ENCODE measurements at places on chromosomes 11 and 22.

DNA sequence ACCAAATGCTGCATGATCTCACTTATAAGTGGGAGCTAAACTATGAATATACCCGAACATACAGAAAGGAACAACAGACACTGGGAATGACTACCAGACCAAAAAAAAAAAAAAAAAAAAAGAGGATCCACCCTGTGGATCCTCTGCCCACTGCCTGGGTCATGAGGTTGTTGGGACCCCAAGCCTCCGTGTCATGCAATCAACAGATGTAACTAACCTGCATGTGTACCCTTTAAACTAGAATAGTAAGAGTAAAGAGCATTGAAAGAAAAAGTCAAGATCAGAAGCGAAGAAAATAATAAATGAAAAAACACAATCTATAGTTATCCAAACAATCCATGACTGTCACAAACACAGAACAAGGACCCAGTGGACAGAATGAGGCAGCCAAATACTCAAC is 109.5 kb upstream of the TOP3B start:
- DNase-seq = no peak

GRCh38 chr22:44534335-44534734 is 36.3 kb upstream of the RTL6 start:
- DNase-seq = no peak

DNA sequence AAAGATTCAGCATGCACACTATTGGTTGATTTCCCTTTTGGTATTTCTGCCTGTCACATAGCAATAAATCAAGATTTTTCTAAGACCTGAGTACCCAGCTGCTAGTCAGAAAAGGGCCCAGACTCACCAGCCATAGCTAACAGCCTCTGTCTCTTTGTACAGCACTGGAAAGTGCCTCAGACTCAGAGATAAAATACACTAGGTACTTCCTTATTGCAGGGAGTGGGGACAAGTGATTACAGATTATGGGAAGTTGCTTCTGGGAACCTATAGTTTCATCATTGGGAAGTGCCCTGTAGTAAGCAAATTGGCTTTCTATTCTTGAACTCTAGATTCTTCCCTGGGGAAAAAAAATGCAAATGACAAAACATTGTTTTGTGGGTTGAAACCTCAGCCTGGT is at the start of gene CASP5:
TSS of gene CASP5 (minus strand) at position 166 of the 400 bp plus-strand sequence. CDS start at position 134, 32 bp downstream.
- DNase-seq = no peak

GRCh38 chr11:130553306-130553705 is 104.9 kb downstream of the ADAMTS15 start:
- DNase-seq = no peak

GRCh38 chr11:110679323-110679975 is 32.8 kb downstream of the ARHGAP20 start:
- DNase-seq = no peak

DNA sequence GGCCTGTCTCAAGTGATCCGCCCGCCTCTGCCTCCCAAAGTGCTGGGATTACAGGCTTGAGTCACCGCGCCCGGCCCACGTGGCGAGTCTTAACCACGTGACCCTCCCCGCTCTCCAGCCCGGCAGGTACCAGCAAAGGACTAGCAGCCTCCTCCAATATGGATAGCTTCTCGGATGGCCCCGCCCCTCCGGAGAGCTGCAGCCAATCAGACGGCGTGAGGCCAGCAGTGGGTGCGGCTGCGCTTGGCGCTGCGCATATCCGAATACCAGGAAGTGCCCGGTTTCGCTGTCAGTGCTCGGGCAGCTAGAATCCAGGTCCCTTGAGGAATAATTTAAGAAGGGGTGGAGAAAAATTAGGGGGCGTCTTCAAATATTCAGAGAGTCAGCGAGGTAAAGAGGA is 14.7 kb upstream of the PISD start:
- peak; percentile 86 for DNase-seq

DNA sequence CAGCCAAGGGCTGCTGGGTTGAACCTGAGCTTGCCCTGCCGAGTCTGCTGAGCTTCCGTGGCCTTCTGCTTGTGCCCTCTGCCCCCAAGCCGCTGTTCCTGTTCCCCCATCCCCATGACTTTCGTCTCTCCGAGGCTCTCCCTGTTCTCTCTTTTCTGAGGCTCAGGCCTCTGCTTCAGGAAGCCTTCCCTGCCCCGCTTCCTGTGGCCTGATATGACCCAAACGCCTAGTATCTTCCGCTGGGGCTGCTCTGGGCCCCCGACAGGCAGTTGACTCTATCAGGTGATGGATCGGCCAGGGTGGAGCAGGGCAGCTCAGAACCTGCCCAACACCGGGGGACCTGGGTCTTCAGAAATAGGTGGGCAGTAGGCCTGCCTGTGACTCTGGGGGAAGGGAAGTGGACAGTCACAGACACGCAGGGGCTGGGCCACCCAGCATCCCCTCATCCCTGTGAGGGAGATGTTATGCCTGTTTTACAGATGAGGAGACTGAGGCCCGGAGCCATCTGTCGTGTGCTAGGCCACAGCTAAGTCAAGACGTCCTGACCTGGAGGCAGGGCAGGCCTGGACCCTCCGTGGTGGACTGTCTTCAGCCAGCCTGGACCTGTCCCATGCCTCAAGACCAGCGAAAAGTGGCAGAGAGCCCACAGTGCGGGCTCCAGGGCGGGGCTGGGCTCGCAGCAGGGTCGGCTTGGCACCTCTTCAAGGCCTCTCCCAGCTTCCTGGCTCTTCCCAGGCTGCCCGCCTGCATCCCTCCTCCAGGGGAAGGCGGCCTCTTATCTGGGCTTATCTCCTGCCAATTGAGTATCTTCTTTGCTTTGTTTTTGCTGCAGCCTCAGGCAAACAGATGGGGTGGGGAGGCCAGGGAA is 16.2 kb downstream of the BAD start:
- DNase-seq = no peak

GRCh38 chr11:123479048-123479837 is 49.2 kb downstream of the GRAMD1B start:
- DNase-seq = no peak

DNA sequence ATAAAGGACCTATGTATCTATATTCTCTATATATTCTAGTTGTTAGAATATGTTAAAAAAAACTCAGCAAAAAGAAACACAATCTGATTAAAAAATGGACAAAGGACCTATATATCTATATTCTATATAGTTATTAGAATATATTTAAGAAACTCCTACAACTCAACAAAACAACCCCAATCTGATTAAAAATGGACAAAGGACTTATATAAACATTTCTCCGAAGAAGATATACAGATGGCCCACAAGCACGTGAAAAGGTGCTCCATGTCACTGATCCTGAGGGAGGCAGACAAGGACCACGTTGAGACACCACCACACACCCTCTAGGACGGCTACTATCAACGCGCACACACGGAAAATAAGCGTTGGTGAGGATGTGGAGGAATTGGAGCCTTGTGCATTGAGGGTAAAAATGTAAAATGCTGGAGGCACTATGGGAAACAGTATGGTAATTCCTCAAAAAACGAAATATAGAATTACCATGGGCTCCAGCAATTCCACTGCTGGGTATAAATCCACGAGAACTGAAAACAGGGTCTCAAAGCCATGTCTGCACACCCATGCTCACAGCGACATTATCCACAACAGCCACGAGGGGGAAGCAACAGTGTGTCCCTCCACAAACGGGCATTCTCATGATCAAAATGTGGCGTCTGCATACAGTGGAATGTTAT is 22.7 kb downstream of the YPEL1 start:
- peak; percentile 34 for DNase-seq

- DNase-seq = no peak
Observed at GRCh38 chr11:122207921-122208764, 92.1 kb upstream of the BLID start.

GRCh38 chr11:69429716-69430491 is 51.6 kb upstream of the LINC01488 start:
- no peak for DNase-seq

GRCh38 chr11:101482556-101483124 is 101.2 kb downstream of the TRPC6 start:
- no peak for DNase-seq

GRCh38 chr11:65854161-65854592 is 3.8 kb downstream of the CFL1 start:
- DNase-seq = no peak

DNA sequence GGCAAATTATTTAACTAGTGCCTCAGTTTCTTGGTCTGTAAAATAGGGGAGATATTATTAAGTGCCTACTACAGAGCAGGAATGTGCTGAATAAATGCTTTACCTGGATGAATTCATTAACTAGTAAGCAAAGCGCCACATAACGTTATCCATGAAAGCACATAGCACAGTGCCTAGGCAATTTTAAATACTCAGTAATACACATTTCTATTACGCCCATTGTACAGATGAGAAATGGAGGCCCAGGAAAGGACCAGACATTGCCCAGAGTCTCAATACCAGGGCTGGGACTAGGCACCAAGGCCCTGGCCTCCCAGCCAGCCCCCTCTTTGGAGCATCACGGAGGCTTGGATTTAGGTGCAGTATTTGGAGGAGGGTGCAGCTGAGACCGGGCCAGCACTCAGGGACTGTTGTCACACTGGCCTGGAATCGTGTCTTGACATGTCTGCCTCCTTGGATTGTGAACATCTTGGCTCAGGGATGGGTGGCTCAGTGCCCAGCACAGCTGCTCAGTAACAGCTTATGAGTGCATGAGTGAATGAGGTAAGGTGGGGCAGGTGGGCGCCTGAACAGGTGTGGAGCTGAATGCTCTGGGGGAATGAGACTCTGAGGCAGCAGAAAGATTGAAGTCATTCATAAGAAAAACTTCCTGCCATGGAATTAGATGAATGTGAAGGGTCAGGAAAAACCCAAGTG is 42.1 kb upstream of the TPBGL start:
- DNase-seq = no peak

DNA sequence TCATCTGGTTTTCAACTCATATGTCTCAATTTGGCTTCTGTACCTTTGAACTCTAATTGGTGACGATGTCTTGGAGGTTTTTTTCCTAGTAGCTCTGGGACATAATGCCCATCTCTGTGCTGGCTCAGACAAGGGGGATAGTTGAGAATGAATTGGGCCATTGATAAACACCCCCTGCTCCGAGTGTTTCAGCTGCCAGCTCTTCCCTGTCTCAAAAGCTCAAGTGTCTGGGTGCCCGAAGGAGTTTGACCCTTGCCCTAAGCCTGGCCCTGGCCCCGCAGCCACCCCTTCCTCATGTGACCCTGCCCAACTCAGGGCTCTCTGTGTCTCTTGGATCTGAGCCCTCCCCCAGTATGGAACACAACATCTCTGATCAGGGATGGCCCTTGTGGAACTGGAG is 3.0 kb downstream of the INSC start:
- no peak for DNase-seq

- DNase-seq = no peak
Observed at GRCh38 chr11:117232911-117233409, 489 bp downstream of the RNF214 start.
